SHP77 treated with DMSO at 0.1 percent for 48 hours (cell line): ENCODE measurements at places on chromosomes 16 and 17.

- DNase-seq, result no peak
These were observed 44.2 kb downstream of the WDR45B start for GRCh38 chr17:82603981-82604448.

- no peak for DNase-seq
These were observed 2.4 kb downstream of the MEAK7 start for GRCh38 chr16:84502075-84502474.

DNA sequence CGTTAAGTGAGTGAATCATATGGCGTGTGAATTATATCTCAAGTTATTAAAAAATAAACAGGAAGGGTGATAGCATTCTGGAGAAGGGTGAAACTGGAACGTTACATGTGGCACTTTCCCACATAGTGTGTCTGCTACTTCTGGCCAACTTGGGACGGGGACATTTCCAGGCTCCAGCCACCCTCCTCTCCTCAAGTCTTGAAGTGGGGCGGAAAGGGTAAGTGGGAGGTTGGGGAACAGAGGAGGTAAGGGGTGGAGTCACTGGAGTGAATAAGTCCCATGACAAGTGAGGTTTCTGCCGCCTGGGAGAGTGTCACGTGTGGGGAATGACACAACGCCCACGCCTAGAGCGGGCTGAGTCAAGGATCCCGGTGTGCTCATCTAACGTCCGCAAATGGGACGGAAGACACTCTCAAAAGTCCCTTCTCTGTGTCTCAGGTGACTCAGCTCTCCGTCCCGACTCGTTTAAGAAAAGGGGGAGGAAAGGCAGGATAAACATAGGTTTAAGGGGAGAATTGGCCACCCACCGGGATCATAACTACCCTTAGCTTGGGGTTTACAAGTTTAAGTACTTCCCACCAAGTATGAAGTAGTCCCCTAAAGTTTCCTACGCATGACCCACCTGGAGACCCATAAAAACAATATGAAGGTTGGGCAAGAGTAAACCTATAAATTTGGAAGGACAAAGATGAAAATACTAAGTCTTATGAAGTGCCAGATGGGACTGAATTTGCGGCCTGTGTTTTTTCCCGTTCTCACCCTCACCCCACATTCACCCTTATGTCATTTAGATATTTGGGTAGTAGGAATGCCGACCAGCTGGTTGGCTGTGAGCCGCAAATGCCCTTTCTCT, 1.2 kb upstream of the SPAG9 start:
- peak; percentile 54 for DNase-seq

GRCh38 chr16:20624882-20625807, 49.0 kb upstream of the ACSM2B start:
- no peak for DNase-seq

DNA sequence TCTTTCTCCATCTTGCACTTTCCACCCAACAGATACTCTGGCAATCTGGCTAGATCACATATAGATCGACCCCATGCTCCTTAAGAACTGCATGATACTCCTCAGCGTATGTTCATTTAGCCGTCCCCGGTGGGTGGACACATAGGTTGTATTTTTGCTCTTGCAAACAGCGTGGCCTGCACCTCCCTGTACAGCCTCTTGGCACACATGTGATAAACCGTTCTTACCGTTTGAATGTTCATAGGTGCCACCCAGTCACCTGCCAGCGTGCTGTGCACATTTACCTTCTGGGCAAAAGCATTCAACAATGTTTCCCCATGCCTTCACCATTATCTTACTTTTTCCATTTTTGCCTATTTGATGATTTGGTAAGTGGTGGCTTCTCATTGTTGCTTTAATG, 6.2 kb downstream of the TNP2 start:
- DNase-seq, result no peak

GRCh38 chr17:62757500-62757951, 50.6 kb downstream of the MARCHF10 start:
- no peak for DNase-seq

DNA sequence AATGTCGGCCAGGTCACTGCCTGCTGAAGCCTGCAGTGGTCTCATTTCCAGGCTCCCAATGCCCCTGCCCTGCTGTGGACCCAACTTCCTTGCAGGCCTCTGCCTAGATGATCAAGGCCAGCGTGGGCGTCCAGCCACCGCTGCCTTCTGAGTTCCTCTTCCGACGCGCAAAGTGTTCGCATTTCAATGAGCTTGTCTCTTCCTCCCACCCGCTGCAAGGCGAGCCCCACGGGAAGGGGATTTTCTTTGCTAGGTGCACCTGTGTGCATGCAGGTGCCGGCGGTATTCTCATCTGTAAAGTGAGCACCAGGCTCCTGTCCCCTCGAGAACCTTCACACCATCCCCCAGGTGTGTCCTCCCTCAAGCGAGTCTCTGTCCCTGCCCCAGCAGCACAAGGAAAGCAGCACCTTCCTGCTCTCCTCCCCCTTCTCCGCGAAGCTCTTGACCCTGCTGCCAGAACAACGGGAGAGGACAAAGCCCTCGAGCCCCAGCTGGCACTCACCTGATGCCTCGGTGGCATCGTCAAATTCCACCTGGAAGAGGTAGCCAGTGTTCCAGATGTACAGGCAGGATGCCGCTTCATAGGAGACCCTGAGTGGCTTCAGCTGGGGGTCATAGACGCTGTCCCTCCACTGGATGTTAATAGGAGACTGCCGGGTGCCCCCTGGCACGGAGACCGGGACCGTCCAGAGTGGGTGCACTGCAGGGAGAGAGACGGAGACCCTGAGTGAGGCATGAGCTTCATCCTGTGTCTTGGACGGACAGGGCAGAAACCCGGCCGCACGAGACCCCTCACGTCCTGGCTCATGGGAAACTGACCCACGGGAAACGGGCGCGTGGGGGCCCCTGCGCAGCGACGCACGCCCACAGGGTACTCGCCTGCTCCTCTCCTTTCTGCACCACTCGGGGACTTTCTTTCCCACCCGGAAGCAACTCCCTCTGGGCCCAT, 9.8 kb downstream of the CA5A start:
- peak; percentile 25 for DNase-seq

- peak; percentile 52 for DNase-seq
These were observed at the start of gene HID1 for GRCh38 chr17:74972107-74972972. HID1 (minus strand) TSS chr17:74972759; CDS start chr17:74972656, 103 bp downstream.

DNA sequence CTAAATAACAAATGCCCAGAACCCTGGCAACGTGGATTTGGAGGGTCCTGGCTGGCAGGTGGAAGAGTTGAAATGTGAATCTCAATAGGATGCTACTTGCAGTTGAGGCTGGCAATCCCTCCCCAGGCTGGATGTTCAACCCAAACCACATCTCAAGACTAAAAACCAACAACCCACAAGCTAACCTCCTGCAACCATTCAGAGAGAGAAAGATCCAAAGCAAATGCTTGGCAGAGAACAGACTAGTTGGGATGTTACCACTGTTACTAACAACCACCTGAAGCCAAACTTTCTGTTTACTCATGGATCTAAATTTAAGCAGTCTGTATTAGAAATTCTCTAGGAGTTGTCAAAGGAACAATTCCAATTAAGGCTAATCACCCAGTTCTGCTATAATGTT, 27.9 kb downstream of the SMG6 start:
- no peak for DNase-seq

GRCh38 chr17:16444258-16444886, 29.0 kb downstream of the TRPV2 start:
- no peak for DNase-seq

GRCh38 chr17:20975566-20975965, 67.2 kb downstream of the USP22 start:
- no peak for DNase-seq

DNA sequence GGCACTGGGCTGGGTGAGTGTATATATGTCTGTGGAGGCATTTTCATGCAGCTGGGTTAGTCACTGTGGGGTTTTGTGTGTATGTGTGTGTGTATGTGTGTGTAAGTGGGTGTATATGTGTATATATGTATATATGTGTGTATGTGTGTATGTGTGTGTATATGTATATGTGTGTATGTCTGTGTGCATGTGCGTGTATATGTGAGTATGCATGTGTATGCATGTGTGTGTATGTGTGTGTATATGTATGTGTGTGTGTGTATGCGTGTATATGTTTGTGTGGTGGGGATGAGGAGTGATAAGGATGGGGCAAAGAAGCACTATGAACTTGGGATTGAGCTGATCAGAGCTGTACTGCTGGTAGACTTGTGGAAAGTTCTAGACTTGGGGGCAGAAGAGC, 29.0 kb upstream of the PLLP start:
- no peak for DNase-seq

GRCh38 chr17:68509141-68510057, 2.8 kb upstream of the PRKAR1A start:
- DNase-seq, result peak; percentile 66

GRCh38 chr16:85836706-85837582, 37.4 kb downstream of the COX4I1 start:
- DNase-seq, result no peak

GRCh38 chr17:6755731-6756184, at the start of gene XAF1:
XAF1 (plus strand) TSS chr17:6756046; CDS start chr17:6756079, 33 bp downstream.
- no peak for DNase-seq

- DNase-seq, result peak; percentile 67
These were observed 2.7 kb downstream of the MPRIP start for GRCh38 chr17:17044846-17045561.

- no peak for DNase-seq
These were observed 44.4 kb downstream of the ZNF778 start for GRCh38 chr16:89261691-89262563.

DNA sequence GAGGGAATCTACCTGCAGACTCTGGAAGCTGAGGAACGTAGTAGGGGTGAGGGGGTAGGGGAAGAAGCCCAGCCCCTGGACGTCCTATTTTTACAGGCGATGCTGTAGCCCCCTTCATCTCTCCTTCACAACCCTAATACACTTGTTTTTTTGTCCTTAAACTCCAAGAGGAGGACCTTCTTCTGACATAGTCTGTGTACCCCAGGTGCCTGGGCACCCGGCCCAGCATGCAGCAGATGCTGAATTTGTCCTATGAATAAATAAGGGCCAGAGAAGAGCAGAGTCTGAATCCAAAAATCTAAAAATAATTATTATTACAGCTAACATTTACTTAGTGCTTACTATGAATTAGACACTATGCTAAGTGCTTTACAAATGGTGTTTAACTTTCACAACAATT, 5.1 kb downstream of the KIF18B start:
- DNase-seq, result no peak

DNA sequence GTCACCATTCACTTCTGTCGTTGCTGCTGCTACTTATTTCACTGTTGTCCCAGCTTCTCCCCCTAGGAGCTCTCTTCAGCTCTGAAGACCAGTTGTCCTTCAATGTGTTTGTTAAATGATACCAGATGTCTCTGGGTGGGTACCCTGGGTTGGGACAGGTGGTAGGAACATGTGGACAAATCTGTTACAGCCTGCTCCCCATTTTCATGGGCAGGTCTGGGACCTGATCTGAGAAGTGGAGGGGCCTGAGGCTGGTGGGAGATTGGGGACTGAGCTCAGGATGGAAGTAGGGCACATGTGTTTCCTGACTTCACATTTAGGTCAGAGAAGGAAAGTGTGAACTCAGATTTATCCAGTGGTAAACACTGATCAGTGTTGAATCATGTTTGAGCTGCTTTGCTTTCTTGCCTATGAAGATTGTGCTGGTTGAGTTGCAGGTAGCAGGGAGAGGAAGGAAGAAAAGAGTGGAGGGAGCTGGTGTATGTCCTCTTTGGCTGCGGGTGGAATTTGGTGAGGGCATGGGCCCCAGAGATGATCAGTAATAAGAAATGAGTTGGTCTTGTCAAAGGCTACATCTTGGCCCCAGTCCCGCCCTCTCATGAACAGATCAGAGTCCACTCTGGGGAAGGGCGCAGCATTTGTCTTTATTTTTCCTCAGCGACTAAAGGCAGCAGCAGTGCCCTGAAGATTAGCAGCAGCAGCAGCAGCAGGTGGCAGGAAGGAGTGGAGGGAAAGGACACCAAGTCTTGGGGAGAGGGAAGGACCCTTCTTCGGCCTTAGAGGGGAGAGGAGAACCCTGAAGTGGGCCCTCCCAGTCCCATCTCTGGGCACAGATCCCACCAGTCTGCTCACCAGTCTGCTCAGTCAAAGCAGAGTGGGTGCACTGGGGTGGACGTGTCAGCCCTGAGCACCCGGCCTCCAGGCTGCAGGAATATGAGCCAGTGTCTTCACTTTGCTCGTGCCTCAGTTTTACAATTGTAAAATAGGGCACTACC, 6.1 kb upstream of the EFTUD2 start:
- DNase-seq, result no peak

DNA sequence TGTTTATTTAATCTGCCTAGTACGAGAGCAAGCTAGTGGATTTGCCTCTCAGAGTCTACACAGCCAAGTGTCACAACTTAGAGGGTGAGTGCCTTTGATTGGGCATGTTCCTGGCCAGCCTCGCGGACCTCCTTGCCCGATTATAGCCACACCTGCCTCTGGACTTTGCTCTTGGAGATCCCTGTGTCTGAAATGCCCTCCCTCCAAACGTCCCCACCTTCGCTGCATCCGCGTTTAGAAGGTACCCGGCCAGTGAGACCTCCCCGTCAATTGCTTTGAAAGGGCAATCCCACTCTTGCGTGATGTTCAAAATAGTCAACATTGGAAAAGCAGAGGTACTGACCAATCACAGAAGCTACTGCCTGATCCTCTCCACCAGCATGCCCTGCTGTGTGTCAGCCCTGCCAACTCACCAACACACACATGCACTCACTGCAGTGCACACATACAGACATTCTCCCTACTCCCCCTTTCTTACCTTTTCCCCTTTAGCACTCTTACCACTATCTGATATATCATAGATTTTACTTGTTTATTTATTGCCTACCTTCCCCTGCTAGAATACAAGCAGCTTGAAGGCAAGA, 6.5 kb upstream of the SDK2 start:
- DNase-seq, result no peak

DNA sequence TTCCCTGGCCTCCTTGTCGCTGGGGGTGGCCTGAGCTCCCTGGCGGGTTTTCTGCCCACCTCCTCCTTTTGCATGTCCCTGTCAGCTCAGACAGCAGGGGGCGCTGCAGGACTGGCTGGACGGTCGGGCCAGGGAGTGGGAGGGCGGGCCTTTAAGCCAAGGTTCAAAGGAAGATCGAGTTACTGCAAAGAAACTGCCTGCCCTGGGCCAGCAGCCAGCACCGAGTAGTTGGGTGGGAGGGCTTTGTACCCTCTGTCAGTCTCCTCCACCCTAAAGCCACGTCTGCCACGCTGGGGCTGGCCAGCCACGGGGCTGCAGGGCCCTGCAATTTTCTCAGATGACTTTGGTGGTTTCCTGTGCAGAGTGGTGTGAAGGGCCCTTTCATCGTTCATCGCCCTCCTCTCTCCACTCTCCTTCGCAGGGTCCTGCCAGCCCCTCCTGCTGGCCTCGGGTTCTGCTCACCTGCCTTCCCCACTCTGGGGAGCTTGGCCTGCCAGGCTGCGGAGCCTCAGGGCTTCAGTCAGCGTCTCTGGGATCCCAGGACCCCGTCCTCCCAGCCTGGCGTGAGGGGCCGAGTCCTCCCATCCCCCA, 12.3 kb downstream of the GPR142 start:
- peak; percentile 68 for DNase-seq

GRCh38 chr17:2701161-2701995, 10.2 kb downstream of the CLUH start:
- no peak for DNase-seq

- no peak for DNase-seq
These were observed 759 bp downstream of the ASPHD1 start for GRCh38 chr16:29900888-29901606.

DNA sequence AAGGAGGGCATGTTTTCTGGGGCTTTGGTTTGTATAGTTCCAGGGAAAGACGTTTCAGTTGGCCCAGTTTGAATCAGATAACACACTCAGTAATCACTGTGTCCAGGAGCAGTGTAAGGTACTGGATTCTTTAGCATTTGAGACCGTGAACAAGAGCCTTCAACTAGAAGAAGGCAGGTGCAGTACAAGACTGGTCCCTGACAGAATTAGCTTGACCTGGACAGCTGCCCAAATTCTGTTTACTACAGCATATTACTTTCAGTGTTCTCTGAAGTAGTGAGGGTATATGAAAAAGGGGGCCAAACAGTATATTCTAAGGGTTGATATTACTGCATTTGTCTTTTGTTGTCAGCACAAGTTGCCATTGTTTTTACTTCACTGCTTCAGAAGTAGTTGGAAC, 81.3 kb downstream of the COX10 start:
- peak; percentile 17 for DNase-seq
